ENCODE measurements at places on chromosomes 6 and 20.

GRCh38 chr6:112877134-112878100 is 530.3 kb downstream of the RFPL4B start:
- DNase-seq = peak; percentile 94

GRCh38 chr6:27517928-27518787 is 45.3 kb upstream of the ZNF184 start:
- no peak for DNase-seq

GRCh38 chr6:167892835-167893815 is 66.4 kb downstream of the AFDN start:
- DNase-seq = peak; percentile 39

DNA sequence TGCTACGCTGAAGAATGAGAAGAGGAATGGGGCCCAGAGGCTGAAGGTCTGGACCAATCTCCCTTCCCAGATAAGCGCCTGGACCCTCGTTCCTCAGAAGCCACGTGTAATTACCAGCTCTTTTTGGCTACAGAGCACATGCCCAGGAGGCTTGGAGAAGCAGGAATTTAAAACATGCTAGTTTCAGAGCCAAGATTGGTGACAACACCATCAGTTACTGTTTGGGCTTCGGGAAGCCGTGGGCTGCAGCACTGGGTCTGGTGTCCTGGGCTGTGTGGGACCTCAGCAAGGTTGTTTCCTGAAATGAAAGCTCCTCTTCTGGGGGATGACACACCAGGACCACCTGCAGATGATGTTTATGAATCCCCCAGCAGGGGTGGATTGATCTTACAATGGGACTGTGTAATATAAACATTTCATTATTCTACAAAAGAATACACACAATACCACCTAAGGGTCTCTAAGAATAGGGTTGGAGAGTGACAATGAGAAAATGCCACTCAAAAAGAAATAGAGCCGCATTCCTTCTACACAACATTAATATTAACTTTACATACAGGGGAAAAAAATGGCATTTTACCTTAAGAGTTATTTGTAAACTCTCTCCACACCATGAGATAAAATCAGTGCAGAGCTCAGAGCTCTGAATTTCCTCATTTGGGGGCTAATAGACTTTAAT is 207.8 kb upstream of the FOXQ1 start:
- DNase-seq = no peak

DNA sequence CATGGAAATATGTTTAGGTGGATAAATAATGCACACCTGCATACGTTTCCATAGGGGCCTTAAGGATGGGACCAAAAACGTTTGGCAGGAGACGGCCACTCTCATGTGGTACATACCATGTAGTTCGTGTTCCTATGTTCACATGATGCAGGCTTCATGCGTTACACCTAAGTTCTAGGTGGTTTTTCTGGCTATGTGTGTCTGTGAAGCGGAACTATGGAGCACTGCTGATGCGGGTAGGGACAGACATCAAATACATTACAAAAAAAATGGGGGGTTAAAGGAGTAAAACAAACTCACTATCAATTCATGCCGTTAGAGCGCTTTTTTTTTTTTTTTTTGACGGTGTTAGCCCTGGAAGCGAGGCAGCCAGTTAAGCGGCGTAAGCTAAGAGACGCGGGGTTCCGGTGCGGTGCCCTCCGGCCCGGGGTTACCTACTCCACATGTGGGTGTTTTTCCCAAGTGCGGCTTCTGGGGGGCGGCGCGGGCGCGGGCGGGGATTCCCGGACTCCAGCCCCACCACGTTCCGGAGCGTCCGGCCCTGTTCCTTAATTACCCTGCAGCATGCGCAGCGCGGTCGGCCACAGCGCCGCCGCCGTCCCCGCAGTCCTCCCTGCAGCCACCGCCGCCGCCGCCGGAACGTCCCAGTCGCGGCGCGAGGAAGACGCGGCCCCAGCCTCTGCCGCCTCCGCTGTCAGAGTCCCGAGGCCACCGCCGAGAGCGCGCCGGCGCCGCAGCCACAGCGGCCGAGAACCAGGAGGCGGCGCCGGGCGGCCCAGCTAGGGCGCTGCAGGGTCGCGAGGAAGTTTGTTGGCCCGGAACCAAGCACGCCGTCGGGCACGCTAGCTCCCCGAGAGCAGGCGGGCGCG is 648 bp downstream of the COL19A1 start:
- DNase-seq = peak; percentile 36

DNA sequence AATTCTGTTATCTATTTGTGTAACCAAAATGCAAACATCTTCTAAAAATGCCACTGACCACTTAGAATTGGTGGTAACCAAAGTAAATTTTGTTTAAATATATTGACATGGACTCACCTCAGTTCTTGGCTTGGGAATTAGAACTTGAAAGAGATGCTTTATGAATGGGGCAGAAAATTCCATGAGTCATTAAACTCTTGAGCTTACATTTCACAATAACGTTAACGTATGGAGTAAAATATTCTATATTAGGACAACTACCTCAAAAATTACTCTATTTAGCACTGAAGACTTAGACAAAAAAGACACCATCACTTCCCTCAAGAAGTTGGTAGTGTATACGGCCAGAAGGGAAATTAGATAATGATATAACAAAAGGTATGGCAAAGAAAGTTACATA is 752.2 kb upstream of the MARCKS start:
- DNase-seq = no peak

DNA sequence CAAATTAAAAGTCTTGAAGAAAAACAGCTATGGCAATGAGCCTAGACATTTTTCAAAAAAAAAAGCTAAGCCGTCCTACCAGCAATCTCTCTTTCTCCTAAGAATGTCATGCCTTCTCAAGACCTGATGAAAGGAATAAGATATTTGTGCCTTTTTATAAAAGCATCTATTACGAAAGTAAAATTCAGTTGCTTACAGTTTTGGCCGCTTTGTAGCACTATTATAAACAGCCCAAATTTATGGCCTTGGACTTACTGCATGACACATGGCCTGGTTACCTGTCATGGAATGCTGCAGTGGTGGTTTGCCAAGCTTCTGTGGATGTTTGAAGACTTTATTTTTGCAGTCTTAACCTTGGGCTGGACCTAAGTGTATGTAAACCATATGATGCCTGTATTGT is 22.2 kb upstream of the VAPB start:
- DNase-seq = no peak

GRCh38 chr6:63635215-63635587 is 401 bp upstream of the PHF3 start:
- DNase-seq = no peak

DNA sequence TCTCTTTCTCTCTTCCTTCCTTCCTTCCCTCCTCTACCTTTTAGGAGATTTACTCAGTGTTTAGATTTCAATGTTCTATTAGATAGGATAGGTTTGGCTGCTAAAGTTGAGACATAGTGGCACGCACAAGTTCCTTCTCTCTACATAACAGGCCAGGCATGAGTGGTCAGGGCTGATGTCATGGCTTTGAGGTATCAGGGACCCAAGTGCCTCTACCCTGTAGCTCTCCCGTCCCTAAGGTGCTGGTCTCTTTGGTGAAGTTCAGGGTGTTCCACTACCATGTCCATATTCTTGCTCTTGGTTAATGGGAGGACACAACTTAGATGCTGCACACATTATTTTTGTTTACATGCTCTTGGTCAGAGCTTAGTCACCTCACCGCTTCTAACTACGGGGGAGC is 245.3 kb downstream of the QKI start:
- no peak for DNase-seq

- DNase-seq = no peak
These were observed 63.3 kb upstream of the TAB2 start for GRCh38 chr6:149254253-149254652.

- DNase-seq = no peak
These were observed 350 bp downstream of the HELZ2 start for GRCh38 chr20:63573647-63574131.

DNA sequence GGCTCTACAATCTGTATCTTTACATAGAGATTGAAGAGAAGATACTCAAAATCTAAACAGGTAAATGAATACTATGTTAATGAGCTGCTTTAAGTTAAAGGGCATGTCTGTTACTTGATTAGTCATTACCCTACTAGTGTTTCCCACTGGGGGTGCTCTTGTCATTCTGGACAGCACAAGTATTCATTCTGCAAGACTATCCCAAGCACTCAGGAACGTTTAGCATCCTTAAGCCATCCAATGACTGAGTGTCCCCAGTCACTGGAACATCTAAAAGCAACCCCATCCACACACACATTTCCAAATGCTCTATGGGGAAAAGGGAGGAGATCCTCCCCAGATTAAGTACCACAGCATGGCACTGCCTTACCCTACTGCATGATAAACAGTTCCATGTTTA is 25.7 kb downstream of the EZR start:
- peak; percentile 57 for DNase-seq

- DNase-seq = no peak
These were observed 7.3 kb downstream of the EDN1 start for GRCh38 chr6:12297363-12298016.

DNA sequence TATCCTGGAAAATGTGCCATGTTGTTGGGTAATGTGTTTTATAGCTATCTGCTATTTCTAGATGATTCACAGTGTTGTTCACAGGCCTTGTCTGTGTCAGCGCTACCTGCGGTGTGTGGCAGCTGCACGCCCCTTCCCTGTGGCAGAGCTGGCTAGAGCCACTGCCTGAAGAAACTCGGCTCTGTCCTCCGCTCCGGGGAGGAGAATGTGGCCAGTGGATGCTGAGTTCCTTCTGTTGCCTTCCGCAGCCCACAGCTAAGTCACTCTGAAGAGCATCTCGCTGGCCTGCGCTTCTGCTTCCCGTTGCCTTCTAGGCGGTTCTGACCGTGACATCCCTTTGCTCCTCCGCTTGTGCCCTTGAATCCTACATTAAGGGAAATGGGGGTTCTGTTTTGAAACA is 135.1 kb downstream of the PLG start:
- DNase-seq = no peak

DNA sequence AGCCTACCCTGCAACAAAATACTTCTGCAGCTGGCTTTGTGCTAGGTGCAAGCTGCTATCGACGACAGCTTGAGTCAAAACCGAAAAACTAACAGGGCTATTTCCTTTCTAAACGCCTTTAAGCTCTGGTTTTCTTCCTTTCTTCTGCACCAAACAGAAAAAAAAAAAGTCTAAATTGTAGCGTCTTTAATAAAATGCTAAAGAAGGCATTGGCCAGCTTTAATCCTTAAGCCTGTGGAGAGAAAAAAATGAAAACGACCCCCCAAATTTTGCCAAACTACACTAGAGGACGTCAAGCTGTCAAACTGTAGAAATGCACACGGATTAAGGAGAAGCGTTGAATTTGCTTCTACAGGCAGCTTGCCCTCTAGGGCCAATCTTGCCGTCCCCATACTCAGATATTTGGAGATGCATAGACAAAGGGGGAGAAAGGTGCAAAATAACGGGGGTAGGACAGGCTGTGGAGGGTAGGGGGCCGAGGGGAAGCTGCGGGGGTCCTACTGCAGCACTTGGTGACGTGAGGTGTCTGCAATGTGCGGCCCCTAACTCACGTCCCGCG is 1.4 kb upstream of the NRN1 start:
- no peak for DNase-seq

DNA sequence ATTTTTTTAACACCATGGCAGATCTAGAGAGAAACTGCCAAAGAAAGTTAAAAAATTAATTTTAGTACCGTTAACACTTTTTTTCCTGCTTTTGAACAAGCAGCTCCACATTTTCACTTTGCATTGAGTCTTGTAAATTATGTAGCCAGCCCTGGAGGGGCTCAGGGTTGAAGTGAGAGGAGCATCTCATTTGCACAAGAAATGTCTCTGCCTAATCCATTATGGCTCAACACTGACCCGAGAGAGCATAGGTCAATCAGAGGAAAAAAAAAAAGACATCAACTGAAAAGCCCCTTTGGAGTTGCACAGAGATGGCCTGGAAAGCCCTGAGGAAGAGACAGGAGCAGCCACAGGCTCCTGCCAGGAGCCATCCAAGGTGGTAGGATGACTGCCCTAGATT is 4.3 kb upstream of the SLPI start:
- no peak for DNase-seq

DNA sequence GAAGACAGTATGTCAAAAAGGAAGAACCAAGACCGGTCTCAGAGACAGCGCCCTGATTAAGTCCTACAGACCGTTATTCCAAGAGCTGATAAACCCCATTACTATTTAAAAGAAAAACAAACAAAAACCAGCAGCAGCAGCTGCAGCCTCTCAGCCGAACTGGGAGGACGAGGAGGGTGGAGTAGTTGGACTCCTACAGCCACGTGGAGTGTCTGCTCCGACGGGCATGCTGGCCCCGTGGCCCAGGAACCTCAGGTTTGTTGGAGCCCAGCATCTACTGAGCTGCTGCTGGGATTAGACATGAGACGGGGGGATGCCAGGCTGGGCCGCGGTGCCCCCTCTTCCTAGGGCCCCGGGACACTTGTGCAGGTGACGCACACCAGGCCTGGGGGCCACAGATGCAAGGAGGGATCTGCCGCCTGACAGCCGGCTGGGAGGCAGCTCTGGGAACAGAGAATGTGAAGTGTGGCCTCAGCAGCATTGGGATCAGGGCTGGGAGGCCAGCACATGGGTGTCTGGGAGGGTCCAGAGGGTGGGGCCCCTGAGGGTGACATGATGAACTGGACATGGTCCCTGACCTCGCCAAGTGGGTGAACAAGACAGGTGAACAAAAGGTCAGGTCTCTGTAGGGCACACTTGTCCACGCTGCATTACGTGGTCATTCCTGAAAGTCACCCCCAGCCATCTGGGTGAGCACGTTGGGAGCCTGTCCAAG is 2.9 kb upstream of the ZBTB46 start:
- peak; percentile 62 for DNase-seq

- peak; percentile 86 for DNase-seq
These were observed 13.5 kb upstream of the TBX18 start for GRCh38 chr6:84777888-84778287.

DNA sequence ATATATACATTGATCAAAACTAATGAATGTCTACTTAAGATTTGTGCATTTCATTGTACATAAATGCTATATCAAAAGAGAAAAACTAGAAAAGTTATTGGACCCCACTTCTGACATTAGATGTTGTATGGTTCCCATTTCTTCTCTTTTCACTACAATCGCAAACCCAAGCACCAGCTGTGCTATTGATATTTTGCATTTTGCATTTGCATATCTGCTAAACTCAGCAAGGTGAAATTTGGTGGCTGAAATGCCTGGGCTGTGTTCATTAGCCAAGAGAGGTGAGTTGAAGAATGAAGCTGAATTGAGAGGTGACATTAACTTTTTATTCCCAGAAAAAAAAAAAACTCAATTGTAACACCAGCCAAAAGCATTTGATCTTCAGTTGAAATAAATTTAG is 232.1 kb upstream of the TENT5A start:
- no peak for DNase-seq

DNA sequence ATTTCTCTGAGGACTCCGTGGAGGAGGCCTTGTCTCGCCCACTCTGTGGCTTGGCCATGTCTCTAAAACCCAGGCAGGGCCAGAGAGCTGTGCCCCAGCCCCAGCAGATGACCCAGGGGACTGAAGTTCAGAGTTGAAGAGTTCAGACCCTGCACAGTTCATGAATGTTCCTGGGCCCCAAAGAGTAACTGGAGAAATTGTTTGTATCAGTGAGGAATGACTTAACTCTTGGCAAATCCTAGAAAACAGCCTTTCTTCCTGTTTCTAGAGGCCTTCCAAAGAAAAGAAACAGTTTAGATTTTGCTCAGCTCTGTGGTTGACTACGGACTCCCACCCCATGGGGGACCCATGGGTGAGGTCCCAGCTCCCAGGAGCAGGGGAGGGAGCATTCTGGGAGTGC is 62.1 kb upstream of the EYA2 start:
- DNase-seq = no peak
